ENCODE measurements at places on chromosomes 4 and X. TPM values are rescaled to one million over a fixed set of nuclear protein-coding genes. Genes with fewer than 3 reads are reported as not detected.

Gene NEUROG2
- total RNA-seq, result not detected

Gene IL21
- total RNA-seq, result not detected

Gene HAND2
- 13.7 TPM for total RNA-seq

Gene ZNF630
- total RNA-seq, result 0.50 TPM

Gene ZMAT1
- 4.0 TPM for total RNA-seq

Gene HERC5
- total RNA-seq, result 1.6 TPM

Gene OCRL
- 22.2 TPM for total RNA-seq

Gene LPAR4
- 1.2 TPM for total RNA-seq

Gene CENPVL2
- not detected for total RNA-seq

Gene F11
- not detected for total RNA-seq

Gene PNMA6F
- not detected for total RNA-seq

Gene PASD1
- total RNA-seq, result not detected

Measured in thoracic aorta endothelial cell (primary cell).